ENCODE measurements at places on chromosomes 3 and 15.

DNA sequence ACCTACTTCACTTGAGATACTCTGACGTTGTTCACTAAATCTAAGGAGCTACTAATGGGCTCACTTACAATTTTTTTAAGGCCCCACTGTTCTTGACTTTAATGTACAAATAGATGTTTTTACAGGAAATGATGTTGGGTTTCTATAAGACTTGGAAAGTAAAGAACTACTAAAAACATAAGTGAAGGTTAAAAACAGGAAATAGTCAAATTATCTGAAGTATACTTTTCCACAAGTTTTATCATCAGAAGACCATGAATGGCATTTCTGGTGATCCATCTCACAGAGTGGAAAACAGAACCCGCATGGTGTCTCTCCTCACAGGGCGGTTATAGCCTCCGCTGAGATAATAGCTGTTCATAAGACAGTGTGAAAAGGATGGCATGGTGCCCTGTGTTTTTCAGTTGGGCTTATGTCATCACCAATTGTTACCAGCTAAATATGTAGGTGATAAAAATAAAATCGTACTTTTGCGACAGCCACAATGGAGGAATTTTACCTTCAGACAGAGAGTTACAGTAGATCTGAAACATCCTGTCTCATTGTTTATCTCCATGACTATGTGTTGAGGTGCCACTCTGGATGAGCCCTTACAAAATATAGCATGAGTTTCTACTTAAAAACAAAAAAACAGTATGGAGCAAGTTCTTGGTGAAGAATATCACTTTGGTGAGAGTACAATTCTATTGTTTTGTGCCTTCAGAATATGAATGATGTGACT lies 462.4 kb downstream of the RAP2B start:
- no peak for DNase-seq

DNA sequence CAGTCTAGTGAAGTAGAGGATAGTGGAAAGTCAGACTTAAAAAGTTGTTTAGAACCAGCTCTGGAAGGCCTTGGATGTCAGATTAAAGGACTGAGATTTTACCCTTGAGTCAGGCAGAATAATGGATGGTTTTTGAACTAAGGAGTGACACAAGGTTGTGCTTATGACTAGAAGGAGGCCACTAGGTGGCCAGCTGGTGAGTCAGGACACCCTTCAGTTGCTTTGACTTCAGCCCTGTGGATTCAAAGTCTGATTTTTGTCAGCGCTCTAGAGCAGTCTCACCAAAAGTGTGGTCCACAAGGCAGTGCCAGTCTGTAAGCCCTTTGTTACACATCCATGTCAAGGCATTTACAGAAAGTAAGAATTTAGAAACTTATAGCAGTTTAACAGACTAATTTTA lies 3.8 kb upstream of the GABPB1 start:
- DNase-seq: peak; percentile 49

GRCh38 chr15:81780966-81781365 lies 264.9 kb downstream of the MEX3B start:
- no peak for DNase-seq

GRCh38 chr3:53161820-53162671 lies 1.0 kb downstream of the PRKCD start:
- DNase-seq: peak; percentile 48

DNA sequence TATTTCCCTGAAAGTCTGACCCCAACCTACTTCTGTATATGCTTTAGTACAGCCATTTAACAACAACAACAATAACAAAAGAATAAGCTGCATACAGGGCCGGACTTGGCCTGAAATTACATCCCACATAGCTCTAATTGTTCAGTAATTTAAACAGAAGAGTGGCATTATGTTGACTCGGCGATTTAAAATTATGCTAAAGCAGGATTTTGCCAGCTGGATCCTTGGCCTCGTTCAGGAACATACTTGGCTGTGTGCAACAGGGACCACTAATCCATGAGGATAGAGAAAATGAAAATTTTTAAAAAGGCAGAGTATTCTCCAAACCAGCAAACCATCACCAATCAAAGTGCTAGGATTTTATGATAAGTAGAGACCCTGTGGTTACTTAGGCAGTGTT lies 433.1 kb upstream of the RBMS3 start:
- no peak for DNase-seq

DNA sequence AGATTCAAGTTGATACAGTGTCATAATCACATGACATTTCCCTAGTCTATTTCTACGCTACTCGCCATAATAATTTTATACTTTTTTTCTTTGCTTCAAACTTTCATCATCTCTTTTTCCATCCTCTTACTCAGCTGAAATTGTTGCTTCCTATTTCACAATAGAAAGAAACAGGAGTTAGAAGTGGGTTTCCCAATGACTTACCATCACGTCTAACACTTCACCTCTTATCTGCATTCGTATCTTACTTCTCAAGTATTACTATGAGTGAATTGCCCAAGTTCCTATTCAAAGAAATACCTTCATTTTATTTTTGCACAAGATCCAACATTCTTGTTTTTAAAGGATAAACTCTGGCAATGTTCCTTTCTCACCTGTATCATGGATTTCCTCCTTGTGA lies 1539.9 kb downstream of the SI start:
- DNase-seq: no peak

DNA sequence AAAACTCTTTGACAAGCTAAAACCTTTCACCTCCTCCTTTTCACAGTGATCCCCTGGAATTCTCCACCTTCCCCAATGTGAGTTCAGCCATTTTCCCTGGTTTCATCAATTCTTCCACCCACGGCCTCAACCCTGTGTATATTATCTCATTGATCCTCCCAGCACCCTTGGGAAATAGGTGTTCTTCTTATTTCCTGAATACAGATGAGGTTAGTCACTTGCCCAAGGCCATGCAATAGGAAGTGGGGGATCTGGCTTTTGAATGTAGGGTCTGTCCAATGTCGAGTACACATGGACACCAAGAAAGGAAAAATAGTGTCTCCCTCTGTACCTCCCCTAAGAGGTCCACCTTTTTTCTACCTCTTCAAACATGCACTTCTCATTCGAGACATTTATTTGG lies 262.8 kb upstream of the ST8SIA2 start:
- no peak for DNase-seq

DNA sequence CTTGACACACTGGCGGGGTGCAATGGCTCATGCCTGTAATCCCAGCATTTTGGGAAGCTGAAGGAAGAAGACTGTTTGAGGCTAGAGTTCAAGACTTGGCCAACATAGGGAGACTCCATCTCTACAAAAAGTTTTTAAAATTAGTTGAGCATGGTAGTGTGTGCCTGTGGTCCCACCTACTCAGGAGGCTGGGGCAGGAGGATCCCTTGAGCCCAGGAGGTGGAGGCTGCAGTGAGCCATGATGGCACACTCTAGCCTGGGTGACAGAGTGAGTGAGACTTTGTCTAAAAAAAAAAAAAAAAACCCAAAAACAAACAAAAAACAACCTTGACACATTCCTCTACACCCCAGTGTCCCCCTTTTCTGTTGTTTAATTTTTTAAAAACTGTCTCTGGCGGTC lies 4.0 kb upstream of the ITPKA start:
- DNase-seq: no peak

DNA sequence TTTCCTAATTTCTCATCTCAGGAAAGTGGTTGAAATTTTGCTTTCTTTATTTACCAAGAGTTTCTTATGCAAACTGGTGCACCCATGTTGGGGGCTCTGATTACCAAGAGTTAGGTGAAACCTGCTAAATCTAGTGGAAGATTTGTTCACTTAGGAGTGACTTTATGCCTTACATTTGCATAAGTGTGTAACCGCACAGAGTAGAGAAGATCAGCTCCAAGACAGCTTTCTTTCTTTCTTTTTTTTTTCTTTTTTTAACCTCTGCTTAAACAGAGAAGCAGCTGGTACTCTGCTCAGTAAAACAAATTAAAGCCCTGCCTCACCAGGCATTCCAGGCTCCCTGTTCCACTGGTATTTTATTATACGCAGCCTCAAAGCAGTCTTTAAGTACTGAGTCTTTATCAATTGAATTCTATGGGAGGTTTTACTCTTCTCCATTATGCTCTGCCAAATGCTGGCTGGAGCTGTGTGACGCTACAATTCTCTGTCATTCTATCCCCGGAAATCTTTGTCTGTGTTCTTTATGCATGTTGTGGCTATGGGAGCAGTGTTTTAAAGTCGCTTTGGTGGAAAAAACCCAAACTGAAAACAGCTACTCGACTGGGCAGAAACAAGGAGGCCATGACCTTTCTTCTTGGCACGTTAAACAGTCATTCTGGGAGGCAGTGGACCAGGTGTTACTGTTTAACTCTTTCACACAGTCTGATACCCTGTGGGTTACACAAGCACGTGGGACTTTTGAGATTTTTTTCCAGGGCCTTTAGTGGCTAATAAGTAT lies 55.2 kb upstream of the GBE1 start:
- no peak for DNase-seq

DNA sequence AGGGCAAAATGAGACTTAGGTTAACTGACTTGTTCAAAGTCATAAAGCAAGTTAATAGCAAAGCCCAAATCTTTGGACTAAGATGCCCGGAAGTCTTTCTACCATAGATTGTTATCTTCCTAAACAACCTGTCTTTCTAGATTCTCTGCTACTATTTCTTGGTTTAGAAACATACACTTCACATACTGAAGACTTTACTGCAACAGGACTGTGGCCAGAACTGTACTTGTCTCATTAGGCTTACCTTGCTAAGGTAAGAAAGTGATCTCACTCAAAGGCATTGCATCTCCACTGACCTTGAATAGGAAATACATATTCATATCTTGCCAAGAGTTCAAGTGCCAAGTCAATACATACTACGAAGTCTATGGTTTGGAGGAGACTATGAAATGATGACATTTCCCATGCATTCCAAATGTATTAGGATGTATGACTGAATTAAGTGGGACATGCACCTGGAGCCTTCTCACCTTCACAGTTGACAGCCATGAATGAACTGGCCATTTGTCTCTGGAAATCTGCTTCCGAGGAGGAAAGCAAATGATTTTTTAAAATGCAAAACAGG lies 5.0 kb downstream of the ZDHHC3 start:
- no peak for DNase-seq

GRCh38 chr15:77282333-77282732 lies 137.6 kb downstream of the PEAK1 start:
- no peak for DNase-seq

DNA sequence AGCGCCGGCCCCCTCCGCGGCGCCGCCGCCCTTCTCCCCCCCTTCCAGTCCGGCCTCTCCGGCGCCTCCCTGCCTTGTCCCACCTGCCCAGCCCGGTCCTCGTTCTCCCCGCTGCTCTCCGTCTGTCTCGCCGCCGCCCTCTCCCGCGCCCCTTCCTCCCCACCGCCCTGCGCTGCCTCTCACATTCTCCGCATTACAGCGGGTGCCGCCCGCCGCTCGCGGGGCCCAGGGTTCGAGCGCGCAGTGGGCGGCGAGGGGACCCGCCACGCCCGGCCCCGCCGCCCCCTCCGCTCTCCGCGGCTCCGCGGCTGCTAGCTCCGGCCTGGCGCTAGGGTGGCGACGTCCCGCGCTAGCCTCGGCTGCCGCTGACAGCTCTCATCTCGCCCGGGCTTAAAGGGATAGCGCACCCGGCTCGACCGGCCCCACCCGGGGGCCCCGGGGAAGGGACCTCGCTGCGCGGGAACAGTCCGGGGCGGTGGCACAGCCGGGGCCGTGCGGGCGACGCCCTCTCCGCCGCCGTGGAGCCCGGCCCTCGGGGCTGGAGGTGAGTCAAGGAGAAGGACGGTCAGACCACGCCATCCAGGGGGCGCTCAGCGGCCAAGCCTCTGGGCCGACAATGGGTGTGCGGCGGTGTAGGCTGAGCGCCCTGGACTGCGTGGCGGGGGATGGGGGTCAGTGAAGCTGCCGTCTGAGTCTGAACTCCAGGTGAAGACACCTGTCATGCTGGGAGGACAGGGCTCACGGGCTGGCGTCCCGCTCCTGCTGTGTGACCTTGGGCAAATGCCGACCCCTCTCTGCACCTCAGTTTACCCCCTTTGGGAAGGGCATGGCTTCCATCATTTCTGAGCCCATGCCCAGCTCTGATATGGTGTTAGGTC lies 187.4 kb upstream of the LINGO1 start:
- DNase-seq: no peak

- no peak for DNase-seq
Measured at GRCh38 chr3:120098710-120099109, 4.5 kb upstream of the GSK3B start.

All from erythroblast (primary cell).